ENCODE measurements at places on chromosomes 12 and 14.

GRCh38 chr14:20347747-20348146 lies 4.3 kb downstream of the PARP2 start:
- DNase-seq, result no peak

- DNase-seq, result no peak
These were observed 16.5 kb downstream of the SELPLG start for GRCh38 chr12:108616941-108617858.

- DNase-seq, result no peak
These were observed 15.6 kb downstream of the CNOT2 start for GRCh38 chr12:70258605-70259403.

DNA sequence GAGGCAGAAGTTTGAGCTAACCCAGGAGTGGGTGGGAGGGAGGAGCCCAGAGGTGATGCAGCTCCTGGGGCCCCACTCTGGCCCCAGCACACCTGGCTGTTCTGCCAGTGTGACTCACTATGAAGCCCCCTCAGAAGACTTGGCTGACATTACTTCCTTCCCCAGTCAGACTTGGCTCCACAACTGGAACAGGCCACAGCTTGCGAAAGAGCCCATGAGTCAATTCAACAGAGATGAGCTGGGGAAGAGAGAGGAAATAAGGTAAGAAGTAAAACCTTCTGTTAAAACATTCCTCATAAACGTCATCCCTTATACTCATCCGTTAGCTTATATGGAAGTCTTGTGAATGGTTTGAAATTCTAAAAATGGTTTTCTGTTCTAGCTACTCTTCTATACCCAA lies 245.9 kb downstream of the ADAMTS20 start:
- no peak for DNase-seq

DNA sequence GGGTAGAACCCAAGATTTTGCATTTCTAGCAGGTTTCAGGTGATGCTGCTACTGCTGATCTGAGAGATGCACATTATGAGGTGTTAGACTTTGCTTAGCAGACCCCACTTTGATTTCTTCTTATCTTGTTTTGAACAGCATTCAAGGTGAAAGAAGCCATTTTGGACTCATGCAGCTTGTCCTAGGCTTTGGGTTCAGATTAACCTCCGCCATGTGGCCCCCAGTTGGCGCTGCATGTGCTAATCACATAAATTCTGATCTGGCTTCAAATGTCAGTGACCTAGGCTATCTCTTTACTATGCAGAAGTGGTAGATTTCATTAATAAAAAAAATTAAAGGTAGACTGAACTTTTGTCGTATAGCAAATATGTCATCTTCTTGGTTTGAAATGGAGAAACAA lies 89.8 kb upstream of the DYRK2 start:
- DNase-seq, result no peak

GRCh38 chr12:76449016-76449415 lies 100.8 kb upstream of the BBS10 start:
- DNase-seq, result no peak

DNA sequence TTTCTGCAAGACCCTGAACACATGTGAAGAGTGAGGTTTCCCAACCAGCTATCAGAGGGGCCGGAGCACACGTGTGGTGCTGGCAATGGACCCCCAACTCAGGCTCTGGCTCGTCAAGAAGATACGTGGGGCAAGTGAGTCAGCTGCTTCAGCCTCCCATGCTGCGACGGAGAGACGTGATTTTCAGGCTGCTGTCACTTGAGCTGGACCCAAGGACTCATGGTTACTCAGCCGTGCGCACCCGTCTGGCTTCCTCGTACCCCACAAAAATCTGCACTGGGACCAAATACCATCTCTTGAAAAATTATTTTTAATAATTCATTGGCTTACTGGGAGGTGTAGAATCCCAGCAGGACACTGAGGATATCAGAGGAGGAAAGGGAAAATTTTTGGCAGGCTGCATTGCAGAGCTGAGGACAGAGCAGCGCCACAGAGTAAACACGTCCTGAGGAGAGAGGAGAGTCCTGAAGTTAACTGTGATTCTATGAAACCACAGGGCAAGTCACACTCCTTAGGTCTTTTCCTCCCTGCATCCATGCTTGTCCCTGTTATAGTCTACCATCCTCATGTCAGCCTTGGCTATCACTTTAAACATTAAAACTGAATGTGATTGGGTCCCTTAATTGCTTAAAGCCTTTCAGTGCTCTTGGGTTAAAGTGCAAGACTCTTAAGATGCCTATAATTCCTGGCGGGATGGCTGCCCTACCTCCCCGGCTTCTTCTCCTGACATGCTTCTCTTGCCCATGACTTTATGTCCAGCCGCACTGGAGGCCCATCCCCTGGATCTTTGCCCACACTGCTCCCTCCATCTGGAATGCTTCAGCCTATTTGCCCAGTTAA lies 95.3 kb upstream of the SLC35F4 start:
- no peak for DNase-seq
